ENCODE measurements at places on chromosomes 11 and 22.

DNA sequence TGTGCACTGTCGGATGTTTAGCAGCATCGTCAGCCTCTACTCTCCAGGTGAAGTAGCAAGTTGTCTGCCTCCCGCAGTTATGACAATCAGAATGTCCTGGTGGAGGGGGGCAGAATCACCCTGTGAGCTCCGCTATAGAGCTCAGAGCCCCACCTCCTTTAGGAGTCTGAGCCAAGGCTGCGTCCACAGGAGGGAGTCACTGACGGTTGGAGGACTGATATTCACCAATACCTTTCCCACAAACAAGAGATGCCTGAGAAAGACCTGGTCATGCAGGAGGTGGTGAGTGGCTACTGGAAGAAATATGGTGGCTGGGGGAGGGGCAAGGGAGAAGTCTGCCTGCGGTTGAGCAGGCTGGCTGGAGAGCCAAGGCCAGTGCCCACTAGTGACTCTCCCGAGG lies 41.7 kb upstream of the ADA2 start:
- no peak for DNase-seq

GRCh38 chr22:39514373-39514973 lies 5.9 kb upstream of the ATF4 start:
- peak; percentile 53 for DNase-seq

GRCh38 chr11:106983261-106983660 lies 35.0 kb downstream of the GUCY1A2 start:
- no peak for DNase-seq

GRCh38 chr11:10942620-10943019 lies 84.8 kb upstream of the ZBED5 start:
- DNase-seq, result peak; percentile 26

DNA sequence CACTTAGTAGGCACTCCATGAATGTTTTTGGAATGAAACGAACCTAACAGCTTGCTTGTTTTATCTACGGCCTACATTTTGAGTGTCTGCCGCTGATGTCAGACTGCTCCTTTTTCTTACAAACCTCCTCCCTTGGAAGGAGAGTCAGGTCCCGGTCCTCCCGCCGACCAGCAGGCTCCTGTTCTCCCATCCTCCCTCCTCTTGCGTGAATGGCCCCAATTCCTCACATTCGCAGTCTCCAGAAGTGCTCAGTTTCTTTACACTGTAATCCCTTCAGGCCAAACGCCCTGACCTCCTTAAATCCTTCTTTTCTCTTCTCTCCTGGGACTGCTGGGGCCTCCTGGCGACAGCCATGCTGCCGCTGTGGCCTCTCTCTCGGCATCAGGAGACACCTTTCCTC lies 82.6 kb upstream of the CSNK2A3 start:
- DNase-seq, result no peak

DNA sequence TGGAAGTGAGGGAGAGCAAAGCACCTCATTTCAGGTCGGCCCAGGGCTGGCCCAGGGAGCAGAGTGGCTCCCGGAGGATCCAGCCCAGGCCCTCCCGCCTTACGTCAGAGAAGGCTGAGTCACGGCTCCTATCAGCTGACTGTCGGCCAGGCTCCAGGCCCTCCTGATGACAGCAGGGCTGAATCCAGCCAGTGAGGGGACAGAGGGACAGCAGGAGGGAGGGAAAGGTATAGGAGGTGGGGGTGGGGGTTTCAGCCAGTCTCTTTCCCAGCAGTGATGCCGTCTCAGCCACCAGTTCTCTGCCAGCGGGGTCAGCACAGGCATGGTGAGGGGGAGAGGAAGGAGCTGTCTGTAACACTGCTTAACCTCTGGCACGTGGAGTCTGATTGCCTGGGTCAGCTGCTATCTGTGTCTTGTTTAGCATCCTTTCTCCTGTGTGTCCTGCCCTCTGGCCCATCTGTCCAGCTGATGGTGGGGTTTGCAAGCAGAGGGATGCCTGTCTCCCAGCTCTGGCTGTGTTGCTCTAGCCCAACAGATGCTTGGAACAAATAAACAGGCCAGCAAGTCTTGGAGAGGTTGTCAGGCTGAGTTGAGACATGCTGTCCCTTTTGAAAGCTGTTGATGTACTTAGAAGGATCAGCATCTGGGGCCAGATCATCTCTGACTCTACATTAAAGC lies 74.0 kb downstream of the ADAMTS15 start:
- DNase-seq, result no peak

- no peak for DNase-seq
Measured at GRCh38 chr22:45768490-45768889, 96.9 kb downstream of the ATXN10 start.

DNA sequence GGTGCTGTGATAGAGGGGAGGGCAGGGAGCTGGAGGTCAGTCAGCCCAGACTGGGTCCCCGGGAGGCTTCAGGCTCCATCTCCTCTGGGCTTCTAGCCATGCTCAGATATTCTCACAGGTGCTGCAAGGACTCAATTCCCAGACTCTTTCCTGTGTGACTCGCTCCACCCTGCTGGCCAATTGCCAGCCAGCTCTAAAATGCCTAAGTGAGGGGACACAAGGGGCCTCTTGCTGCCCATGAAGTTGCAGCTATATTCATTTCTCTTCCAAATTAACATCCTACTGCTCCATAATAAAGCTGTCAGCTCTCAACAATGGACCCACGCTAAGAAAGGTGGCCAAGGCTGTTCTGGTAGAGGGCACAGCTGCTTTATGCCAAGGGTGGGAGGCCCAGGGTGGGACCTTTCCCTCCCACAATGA lies 101.5 kb downstream of the PLEKHA7 start:
- no peak for DNase-seq
